Stimulated activated CD4-positive, alpha-beta T cell treated with anti-CD3 and anti-CD28 coated beads, TNF-alpha, amount 100 ng/mL, for 1 hour (primary cell): ENCODE measurements at places on chromosomes 11 and 22.

DNA sequence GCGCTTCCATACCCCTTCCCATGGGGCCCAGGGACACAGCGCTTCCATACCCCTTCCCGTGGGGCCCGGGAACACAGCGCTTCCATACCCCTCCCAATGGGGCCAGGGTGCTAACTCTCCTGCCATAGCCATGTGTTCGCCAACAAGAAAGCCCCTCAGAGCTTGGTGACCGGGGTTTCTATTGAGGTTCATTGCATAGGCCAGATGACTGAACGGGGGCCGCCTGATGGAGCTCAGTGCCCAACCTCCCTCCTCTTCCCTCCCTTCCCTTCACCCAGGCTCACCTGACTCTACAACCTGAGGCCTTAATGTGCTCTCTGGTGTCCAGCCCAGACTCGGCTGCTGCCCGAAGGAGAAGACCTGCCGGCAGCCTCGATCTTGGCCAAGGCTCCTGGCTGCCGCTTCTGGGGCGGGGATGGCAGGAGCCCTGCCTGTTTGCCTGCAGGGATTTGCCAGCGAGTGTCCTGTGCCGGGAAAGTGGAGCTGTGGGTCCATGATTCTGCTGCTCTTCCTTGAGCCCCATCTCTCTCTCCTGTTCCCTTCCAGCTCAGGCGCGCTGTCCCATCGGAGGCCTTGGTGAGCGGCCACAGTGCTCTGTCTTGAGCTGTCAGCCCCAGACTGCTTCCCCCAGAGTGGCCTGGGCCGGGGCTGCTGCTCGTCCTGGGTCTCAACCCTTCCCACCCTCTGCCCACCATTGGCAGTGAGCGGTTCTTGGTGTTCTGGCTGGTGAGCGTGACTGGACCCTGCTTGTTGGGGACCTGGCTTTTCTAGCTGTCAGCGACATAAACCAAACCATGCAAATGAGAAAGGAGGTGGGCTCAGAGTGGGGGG, 267.0 kb downstream of the TBC1D22A start:
- DNase-seq = no peak

- no peak for DNase-seq
Measured at GRCh38 chr22:41261541-41262249, 21.0 kb upstream of the CHADL start.

DNA sequence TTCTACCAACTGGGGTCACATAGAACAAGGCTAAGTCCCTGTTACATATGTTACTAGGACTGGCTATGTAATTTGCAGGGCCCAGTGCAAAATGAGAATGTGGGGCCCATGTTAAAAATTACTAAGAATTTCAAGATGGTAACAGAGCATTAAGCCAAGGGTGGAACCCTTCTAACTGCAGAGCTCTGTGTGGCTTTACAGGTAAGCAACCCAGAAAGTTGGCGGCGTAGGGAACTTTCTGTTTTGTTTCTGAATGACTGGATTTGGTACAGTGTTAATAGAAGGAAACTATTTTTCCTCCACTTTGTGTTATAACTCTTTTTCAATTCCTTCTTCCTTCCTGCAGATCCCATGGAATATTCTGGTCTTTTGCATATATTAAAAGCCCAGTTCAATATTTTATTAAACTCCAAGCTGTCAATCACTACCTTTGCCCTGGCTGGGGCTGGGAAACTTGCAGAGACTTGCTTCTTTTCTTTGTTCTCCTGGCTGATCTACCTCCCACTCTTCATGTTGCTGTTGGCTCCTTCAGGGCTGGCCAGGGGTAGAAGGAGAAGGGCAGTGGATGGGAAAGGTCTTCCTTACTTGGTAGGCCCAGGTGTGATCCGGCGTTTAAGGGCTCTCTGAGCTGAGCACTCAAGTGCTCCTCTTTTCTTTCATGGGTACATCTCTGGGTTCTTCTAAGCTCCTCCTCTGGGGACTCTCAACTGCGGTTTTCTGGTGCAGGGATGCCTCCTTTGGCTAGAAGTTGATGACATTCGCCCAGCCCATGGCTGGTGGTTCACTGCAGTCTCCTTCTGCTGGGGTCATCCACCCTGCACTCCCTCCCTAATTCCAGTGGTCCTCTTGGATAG, 67.7 kb downstream of the SNX19 start:
- DNase-seq = no peak

- no peak for DNase-seq
Measured at GRCh38 chr11:34825315-34825669, 90.9 kb downstream of the APIP start.

GRCh38 chr11:110182886-110183285, 89.7 kb downstream of the ZC3H12C start:
- no peak for DNase-seq

GRCh38 chr11:75236062-75236461, 4.5 kb upstream of the TPBGL start:
- DNase-seq = no peak

DNA sequence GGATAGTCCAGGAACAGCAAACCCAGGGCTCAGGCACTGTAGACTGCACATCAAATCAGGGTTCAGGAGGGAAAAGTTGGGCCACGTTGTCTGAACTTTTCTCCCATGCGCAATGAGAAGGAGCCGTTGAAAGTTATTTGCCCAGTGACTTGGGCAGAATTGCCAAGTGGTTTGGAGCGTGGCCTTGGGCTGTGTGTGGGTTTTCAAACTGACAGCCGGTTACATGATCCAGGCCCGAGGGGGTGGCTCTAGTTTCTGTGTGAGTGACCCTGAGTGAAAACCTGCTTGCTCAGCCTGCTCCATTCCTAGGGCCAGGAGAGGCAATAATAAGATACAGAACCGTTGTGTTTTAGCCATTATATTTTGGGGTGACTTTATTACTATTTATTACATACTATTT, 20.3 kb downstream of the MB start:
- DNase-seq = no peak

GRCh38 chr11:47185305-47186075, 744 bp downstream of the PACSIN3 start:
- no peak for DNase-seq

GRCh38 chr11:98536023-98536422, 484.7 kb upstream of the CNTN5 start:
- DNase-seq = no peak

DNA sequence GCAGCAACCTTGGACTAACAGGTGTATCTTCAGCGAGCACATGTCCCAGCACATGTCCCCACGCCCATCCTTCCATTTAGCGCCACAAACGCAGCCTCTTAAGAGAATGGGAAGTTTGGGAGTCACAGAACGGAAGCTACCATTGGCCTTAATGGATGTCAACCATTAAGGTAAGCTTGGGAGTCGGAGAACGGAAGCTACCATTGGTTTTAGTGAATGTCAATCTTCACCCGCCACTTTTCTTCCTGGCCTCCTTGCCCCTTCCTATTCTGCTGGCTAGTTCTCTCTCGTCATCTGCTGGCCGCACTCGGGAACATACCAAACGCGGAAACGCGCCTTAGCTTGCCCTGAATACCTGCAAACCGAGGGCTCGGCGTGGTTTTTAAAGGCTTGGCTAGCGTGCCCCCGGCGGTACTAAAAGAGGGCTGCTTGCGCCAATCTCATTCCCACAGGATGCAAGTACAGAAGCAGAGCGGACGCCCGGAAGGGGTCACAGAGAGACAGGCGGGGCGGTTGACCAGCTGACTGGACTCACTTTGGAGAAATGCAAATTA, 24.3 kb downstream of the GLYATL1 start:
- DNase-seq = no peak

GRCh38 chr11:65719871-65720210, 757 bp downstream of the RNASEH2C start:
- no peak for DNase-seq

DNA sequence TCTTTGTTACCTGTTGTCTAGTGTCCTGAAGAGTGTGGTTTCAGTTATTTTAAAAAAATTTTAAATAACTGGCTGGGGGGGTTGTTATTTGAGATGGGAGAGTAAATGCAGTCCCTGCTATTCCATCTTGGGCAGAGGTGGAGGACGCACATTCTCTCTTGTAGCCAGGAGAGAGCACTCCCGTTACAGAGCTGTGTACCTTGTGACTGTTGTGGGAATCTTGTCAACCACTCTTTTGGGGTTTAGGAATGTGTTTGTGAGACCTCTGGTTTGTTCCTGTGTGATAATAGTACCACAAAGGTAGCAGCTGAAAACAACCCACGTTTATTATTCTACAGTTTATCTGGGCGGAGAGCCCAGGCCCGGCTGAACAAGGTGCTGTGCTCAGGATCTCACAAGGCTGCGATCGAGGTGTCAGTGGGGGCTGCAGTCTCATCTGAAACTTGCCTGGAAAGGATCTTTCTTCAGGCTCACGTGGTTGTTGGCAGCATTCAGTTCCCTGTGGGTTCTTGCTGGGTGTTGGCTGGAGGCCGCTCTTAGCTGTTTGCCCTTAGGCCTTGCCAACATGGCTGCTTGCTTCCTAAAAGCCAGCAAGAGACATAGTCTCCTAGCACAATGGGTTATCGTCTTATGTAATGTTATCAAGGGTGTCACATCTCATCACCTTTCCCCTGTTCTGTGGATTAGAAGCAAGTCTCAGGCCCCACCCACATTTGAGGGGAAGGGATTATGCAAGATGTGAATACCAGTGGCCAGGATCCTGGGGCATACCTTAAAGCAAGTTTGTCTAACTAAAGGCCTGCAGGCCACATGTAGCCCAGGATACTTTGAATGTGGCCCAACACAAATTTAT, 20.6 kb downstream of the IGHMBP2 start:
- no peak for DNase-seq

DNA sequence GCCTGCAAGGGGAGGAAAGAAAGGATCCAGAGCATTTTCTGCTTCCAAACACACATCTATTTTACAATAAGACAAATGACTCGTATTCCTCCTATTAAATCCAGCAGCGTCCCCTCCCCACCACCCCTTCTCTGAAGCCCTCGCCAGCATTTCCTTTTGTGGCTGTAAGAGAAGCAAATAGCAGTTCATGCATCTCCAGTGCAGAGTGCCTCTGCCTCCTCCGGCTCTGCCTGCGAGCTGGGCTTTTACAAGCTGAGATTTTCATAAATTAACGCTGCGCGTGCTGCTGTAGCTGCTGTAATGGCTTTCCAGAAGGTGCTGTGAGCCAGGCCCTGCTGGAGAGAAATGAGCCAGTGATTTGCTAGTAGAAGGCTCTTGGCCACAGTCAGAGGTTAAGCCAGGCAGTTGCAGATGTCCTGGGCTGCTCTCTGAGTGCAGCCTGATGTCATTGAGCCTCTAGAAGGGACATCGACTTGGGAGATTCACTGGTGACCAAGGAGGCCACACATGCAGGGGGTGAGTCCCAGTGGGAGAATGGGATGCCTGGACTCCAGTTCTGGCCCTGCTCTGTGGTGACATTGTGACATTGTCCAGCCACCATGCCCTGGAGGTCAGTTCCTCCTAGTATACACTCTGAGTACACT, 134.5 kb upstream of the NAV2 start:
- DNase-seq = no peak

DNA sequence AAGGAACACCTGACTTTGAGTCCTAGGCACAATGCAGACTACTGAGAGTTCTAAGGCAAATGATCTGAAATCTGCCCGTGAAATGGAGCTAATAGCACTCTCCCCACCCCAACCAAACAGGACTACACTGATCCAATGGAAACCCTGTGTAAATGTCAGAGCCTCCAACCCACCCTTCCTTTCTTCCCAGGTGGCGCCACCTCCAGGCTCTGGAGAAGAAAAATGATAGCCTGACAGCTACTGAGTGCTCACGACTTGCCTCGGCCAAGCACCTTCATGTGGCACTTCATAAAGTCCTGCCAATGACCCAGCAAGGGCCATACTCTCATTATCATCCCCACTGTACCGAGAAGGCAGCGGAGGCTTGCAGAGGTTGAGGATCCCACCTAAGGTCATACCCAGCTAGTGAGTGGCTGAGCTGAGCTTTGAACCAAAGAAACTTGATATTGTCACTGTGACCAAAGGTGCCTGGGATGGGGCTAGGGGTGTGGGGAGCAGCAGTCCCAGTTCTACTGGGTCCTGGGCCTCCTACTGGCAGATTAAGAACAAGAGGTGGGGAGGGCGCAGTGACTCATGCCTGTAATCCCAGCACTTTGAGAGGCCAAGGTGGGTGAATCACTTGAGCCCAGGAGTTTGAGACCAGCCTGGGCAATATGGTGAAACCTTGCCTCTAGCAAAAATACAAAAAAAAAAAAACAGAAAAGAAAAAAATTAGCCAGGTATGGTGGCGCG, 20.5 kb downstream of the TST start:
- DNase-seq = no peak

DNA sequence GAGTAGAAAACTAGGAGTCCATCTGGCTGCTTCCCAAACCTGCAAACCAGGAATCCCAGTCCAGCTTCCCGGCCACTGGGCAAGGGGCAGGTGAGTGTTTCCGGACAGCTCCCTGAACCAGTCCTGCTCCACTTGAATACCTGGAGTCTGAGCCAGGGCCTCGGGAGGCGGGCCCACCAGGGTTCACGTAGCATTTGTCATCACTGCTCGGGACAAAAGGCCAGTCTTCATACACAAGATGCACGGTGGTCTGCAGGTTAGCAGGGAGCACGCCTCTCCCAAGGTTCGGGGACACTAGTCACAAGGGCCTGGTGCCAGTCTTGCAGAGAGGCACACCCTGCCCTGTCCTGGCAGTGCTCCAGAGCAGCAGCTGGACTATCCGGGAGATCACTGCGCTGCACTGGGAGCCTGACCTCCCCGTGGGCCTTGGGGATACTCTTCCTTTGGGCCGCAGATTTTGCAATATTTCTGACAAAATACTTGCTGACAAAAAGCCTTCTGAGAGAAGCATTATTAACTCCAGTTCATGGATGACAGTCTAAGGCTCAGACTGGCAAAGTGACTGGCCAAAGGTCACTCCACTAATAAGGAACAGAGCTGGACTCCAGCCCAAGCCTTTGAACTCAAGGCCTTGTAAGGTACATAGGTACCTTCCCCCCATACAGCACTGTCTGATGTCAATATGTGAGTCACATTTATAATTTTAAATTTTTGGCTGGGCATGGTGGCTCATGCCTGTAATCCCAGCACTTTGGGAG, 25.1 kb downstream of the CD6 start:
- no peak for DNase-seq

- DNase-seq = no peak
Measured at GRCh38 chr22:35892192-35892591, 136.4 kb downstream of the RBFOX2 start.

GRCh38 chr11:34333787-34334186, 24.0 kb downstream of the ABTB2 start:
- no peak for DNase-seq

DNA sequence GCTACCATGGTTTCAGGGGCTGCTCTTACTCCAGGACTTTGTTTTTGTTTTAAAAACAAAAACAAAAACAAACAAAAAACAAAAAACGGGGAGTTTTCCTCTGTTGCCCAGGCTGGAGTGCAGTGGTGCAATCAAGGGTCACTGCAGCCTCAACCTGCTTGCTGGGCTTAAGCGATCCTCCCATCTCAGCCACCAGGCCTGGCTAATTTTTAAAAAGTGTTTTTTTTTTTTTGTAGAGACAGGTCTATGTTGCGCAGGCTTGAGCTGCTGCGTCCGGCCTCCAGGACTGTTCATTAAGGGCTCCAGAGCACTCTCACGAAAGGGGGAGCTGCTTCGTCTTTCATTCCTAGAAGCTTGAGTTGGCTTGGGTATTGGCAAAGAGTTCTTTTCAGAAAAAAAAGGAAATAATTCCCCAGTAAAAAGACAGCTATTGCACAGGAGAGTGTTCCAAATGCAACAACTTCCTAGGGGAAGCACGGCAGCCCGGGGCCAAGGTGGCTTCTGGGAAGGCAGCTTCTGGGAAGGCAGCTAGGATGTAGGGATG, 78.5 kb downstream of the NAT10 start:
- DNase-seq = no peak

GRCh38 chr11:15286465-15286864, 171.7 kb downstream of the INSC start:
- DNase-seq = no peak
